ENCODE measurements at places on chromosomes 11 and 22.

- DNase-seq, result no peak
These were observed 23.8 kb downstream of the NUCB2 start for GRCh38 chr11:17300372-17300771.

GRCh38 chr11:116326146-116326545, 446.6 kb downstream of the BUD13 start:
- DNase-seq, result no peak

- no peak for DNase-seq
These were observed 1.3 kb downstream of the FAM180B start for GRCh38 chr11:47587723-47588326.

DNA sequence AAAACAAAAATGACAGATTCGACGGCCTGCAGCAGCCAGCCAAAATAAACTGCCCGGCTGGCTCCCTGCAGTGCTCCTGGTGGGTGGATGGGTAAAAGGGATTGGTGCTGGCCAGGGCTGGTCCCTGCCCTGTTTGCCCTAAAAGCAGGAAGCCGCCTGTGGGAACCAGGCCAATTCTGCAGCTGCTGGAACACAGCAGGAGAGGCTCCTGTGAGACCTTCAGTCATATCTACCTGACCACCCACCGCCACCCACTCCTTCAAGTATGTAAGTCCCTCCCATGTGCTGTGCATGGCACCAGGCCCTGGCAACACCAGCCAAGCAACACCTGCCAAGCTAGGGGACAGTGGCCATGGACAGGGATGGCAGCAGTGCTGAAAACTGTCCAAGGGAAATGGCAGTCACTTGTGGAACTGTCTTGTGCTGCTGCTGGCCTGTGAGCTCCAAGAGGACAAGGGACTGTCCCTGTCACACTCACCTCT, 48.7 kb upstream of the ARFGAP3 start:
- DNase-seq, result no peak

DNA sequence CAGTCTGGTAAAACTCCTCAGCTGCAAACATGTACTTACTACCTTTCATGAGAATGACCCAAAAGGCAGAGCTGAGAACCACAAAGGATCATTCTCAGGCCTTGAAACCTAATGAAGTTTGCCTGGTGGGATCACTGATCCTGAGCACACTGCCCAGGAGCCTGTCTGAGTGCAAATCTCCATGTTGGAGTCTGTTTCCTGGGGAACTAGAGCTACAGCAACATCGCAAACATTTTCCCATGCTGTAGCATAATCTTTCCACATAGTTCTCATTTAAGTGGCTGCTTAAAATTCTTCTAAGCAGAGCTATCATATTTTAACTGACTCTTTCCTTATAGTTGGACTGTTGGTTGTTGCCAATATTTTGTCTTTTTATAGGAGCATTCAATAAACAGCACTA, 58.5 kb downstream of the GUCY1A2 start:
- DNase-seq, result no peak

GRCh38 chr11:65919573-65920371, 546 bp downstream of the DRAP1 start:
- peak; percentile 58 for DNase-seq

DNA sequence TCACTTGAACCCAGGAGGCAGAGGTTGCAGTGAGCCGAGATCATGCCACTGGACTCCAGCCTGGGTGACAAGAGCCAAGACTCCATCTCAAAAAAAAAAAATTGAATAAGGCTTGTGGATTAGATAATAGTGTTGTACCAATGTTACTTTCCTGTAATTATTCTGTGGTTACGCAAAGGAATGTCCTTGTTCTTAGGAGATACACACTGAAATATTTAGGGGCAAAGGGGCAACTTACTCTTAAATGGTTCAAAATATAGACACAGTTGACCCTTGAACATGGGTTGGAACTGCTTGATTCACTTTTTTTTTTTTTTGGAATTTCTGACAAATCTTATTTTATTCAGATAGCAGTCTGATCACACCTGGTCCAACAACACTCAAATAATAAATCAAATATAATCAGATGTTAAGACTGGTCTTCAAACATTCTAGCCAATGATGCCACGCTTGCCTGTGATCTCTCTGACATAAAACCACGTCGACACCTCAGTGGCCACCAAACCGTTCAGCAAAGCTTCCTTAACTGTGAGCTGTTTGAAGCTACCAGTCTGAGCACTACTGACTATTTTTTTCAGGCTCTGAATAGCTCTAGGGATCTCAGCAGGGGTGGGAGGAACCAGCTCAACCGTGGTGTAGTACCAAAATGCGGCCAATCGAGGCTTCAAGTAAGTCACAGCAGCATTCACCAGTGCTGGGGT, 710 bp downstream of the ATP5MGL start:
- DNase-seq, result no peak

DNA sequence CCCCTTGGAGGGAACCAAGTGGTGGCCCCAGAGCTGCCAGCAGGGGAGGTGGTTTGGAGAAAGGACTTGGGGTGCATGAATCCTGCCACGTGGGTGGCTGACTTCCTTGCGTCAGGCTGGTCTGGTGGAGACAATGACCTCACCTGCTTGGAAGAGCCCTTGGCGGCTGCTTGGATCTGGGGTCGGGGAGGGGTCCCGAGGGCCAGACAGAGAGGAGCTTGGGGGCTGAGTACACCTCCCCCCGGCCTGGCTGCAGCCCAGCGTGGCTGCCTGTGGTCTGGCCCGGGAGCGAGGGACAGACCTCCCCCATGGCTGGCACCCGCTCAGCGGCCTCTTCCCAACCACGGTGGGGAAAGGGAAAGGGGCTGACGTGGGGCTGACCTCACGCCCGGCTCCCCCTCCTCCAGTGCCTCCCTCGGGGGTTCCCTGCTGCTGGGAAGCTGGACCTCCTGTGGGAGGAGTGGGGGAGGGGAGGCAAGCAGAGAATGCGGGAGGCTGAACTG, 13.8 kb downstream of the LIF start:
- no peak for DNase-seq

- DNase-seq, result no peak
These were observed 19.6 kb downstream of the PRR14L start for GRCh38 chr22:31730344-31730711.

GRCh38 chr22:19717691-19718455, 3.6 kb downstream of the SEPTIN5 start:
- DNase-seq, result peak; percentile 76

DNA sequence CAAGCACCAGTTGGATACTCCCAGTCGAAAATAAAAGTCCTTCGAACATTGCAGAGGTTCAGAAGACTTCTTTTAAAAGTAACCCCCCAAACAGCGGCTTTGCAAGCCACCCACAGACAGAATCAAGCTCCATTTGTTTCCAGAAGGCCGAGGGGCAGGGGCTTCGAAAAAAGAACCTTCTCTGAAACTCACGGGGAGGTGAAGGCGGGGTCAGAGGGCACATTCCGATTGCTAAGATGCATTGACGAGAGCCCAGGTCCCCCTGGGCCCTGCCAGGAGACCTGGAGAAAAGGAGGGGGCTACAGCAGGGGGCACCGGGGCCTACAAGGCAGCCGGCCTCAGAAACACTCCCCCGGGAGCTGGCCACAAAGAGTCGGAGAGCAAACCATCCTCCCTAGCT, 306.8 kb downstream of the MN1 start:
- no peak for DNase-seq

DNA sequence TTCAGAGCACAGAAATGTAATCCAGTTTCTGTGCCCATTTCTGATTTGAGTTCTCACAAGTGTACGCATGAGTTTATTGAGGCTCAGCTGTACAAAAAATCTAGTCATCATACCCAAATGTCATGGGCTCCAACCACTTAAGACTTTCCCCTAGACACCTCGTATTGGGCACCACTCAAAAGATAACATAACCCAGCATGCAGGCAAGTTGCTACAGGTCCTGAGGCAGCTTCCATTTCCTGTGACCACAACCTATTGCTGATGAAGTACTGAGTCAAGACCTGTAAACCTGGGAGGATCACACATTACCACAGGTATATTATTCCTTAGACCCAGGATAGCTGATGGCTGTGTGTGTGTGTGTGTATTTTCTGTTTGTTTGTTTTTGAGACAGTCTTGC, 95.2 kb downstream of the MRTFA start:
- no peak for DNase-seq

All from T-helper 9 cell (primary cell).